ENCODE measurements at places on chromosomes 3 and 15. TPM values are rescaled to one million over a fixed set of nuclear protein-coding genes. Genes with fewer than 3 reads are reported as not detected.

The NR2F2 gene
- 36.6 TPM for total RNA-seq

The DHFR2 gene
- total RNA-seq = 3.6 TPM

The FBN1 gene
- total RNA-seq = 163 TPM

The KY gene
- not detected for total RNA-seq

The SLC25A26 gene
- 20.8 TPM for total RNA-seq

The LOXL1 gene
- 0.68 TPM for total RNA-seq

The TMEM207 gene
- not detected for total RNA-seq

The CYP1A2 gene
- total RNA-seq = not detected

The CKMT1B gene
- total RNA-seq = not detected

The SLC26A6 gene
- total RNA-seq = 27.7 TPM

The STRC gene
- not detected for total RNA-seq

The CD200R1 gene
- not detected for total RNA-seq
